ENCODE measurements at places on chromosomes 16 and 17.
A peak's percentile ranks its signal among the peaks of the same experiment; 100 is the strongest.

GRCh38 chr17:61943117-61943516, 15.3 kb upstream of the INTS2 start:
- no peak overlapping the region for H3K4me3 ChIP-seq
- H3K27me3 ChIP-seq, result no peaks in the 10 kb centered on the region
- H3K4me1 ChIP-seq, result no peaks in the 10 kb centered on the region
- peaks cover 36% of the 10 kb centered on the region for H3K36me3 ChIP-seq

DNA sequence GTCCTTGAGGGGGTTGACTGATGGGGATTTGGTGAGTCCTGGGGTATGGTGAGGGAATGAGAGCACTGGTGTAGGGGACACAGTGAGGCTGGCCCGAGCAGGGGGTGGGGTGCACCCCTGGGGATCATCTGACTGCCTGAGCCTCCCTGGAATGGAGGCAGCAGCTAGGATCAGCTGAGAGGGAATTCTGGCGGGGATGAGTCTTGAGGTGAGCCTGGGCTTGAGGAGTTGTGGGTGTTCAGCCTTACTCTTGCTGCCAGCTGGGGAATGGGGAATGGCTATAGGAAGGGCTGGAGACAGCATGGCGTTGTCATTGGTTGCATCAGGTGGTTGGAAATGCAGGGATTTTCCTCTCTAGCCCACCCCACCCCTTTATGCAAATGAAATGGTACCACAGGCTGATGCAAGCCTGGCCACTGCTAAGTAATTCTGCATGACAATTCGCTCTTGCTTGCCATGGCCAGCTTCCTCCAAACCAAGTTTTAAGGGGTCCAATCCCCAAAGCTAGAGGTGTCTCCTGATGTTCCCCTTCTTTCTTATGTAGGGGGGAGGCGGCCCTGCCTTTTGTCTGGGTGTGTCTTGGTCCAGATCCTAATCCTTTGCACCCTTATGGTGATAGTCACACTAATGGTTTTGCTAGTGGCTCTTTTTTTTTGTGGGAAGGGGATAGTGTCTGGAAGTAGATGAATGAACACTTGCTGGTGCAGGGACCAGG, 7.5 kb downstream of the NFE2L1 start:
- no peak for DNase-seq
- peaks cover 100% of the 10 kb centered on the region for H3K4me1 ChIP-seq
- peak overlapping the region; percentile 97 for H3K27ac ChIP-seq
- no peaks in the 10 kb centered on the region for H3K27me3 ChIP-seq

DNA sequence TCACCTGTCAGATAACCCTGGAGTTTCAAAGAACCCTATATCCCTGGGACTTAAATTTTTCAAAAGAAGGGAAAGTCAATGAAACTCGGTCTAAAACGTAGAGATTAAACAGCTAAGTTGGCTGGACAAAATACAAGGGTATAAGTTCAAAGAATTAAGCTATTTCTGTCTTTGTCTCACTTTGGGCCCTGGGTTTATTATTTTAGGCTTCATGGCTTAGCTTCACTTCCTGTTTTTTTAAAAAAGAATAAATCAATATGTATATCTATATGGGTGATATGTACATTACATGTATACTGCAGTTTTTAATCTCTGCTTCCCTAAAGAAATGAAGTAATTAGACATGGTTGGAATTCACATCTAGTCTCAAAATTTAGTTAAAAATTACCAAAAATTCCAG, 132.3 kb downstream of the TRIM37 start:
- H3K27me3 ChIP-seq, result no peaks in the 10 kb centered on the region
- no peaks in the 10 kb centered on the region for H3K36me3 ChIP-seq
- no peaks in the 10 kb centered on the region for H3K4me1 ChIP-seq
- H3K27ac ChIP-seq, result no peak overlapping the region

DNA sequence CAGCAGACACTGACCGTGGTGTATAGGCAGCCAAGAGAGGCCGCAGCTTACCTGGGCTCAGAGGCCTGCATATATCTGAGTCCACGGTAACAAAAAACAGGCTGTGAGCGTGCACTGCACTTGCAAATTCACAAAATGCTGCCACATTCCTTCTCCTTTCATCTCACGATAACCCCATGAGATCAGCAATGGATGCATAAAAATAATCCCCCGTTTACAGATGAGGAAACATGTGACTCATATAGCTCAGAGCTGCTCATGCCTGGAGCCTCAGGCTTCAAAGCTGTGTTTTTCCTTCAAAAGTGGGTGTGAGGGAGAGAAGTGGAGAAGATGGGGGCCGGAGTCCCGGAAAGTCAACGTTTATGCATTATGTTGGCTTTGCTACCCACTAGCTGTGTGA, 118.3 kb upstream of the FOXF1 start:
- H3K36me3 ChIP-seq, result no peaks in the 10 kb centered on the region
- H3K4me1 ChIP-seq, result peaks cover 7% of the 10 kb centered on the region
- no peak overlapping the region for H3K27ac ChIP-seq
- H3K4me3 ChIP-seq, result no peak overlapping the region

DNA sequence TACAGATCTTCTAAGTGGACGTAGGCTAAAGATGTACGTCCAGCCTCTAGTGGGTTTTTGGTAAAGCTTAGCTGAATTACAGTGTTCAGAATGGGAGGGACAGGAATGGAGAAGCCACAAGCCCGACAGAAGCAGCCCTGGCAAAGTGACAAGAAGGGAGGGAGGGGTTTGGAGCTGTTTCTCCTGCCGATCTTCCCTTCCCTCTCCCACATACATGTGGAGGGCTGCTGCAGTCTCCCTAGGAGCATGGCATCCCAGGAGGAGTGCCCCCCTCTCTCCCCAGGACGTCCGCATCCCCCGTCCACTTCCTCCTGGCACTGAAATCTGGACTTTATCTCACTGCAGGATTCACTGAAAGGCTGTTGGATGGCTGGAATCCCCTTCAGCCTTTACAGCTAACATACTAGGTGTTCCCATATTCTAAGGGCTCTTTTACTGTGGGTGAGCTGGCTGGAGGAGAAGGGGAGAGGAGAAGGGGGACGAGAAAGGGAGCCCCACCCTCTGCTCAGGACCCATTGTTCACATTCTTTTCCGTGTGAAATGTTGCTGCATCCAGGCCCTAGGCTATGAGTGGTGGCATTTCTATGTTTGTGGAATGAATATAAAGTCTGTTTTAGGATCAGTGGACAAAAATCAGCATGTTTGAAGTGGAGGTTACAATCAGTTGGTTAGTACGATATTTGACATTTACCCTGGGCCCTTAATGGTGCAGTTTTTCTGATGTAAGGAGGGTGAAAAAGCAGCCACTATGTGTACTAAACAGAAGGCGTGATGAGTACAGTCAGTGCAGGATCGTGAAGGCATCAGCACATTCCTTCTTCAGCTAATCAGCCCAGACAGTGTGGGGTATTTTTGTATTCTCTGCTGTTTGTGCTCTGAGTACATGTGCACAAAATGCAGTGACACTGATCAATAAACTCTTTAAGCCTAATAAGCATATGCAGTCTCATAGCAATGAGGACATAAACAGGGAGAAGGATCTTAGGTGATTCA, 94.6 kb downstream of the SPECC1 start:
- H3K36me3 ChIP-seq, result no peaks in the 10 kb centered on the region
- H3K27ac ChIP-seq, result peak overlapping the region; percentile 27
- H3K4me1 ChIP-seq, result peaks cover 16% of the 10 kb centered on the region
- H3K4me3 ChIP-seq, result no peak overlapping the region

DNA sequence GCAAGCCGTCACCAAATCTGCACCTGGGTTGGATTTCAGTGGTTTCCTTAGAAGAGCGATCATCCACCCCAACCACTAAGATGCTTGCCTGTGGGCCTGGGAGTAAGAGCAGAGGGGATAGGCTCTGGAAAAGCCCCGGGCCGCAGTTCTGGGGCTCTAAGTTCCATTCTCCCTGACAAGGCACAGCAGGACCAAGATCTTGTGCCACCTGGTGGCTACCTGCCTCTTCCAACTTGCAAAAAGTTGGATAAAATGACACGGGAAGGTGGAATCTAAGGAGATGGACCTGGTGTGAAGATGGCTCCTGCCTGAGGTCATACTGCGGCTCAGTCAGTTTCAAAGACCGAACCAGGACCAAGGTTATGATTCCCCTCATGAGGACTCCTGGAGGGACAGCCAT, 42.3 kb downstream of the ABCC12 start:
- no peak for DNase-seq
- no peak overlapping the region for H3K27ac ChIP-seq
- H3K4me1 ChIP-seq, result peaks cover 19% of the 10 kb centered on the region
- H3K36me3 ChIP-seq, result no peaks in the 10 kb centered on the region
- no peaks in the 10 kb centered on the region for H3K27me3 ChIP-seq
- H3K4me3 ChIP-seq, result no peak overlapping the region

DNA sequence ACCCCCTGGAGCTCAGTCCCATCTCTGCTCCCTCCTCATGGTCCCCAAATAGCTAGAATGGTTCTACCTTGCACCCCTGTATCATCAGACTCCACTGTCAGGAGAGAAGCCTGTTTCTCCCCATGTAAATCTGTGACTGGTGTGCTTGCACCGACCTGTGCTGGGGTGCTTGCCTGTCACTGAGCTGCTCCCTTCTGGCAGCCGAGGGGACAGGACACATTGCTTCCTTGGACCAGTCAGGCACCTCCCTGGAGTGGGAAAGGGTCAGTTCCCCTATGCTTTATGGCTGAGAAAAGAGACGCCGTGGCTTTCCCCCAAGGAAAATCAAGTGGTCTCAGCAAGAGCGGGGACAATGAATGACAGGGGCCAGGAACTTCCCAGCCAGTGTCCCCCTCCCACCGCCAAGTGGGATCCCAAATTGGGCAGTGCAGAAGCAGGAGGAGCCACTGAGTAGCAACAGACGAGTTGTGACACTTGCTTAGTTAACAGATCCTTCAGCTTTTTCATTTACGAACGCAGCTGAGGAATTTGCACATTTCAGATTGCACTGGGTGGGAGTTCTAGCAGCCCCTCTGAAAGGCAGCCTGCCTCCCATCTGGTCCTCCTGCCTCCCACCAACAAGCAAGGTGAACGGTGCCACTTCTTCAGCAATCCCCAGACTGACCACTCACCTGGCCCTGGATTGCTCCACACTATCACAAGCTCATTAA, 156.4 kb downstream of the KATNIP start:
- no peak overlapping the region for H3K27ac ChIP-seq
- H3K27me3 ChIP-seq, result no peaks in the 10 kb centered on the region
- peaks cover 31% of the 10 kb centered on the region for H3K36me3 ChIP-seq
- H3K4me3 ChIP-seq, result no peak overlapping the region
- no peak for DNase-seq

GRCh38 chr17:39224778-39225307, 902 bp downstream of the STAC2 start:
- no peak overlapping the region for H3K27ac ChIP-seq
- peaks cover 26% of the 10 kb centered on the region for H3K4me1 ChIP-seq
- peak overlapping the region; percentile 66 for H3K4me3 ChIP-seq
- H3K36me3 ChIP-seq, result no peaks in the 10 kb centered on the region
